NCI-H510A treated with DMSO at 0.1 percent for 48 hours (cell line): ENCODE measurements at places on chromosomes 12 and 14.
A peak's percentile ranks its signal among the peaks of the same experiment; 100 is the strongest.

DNA sequence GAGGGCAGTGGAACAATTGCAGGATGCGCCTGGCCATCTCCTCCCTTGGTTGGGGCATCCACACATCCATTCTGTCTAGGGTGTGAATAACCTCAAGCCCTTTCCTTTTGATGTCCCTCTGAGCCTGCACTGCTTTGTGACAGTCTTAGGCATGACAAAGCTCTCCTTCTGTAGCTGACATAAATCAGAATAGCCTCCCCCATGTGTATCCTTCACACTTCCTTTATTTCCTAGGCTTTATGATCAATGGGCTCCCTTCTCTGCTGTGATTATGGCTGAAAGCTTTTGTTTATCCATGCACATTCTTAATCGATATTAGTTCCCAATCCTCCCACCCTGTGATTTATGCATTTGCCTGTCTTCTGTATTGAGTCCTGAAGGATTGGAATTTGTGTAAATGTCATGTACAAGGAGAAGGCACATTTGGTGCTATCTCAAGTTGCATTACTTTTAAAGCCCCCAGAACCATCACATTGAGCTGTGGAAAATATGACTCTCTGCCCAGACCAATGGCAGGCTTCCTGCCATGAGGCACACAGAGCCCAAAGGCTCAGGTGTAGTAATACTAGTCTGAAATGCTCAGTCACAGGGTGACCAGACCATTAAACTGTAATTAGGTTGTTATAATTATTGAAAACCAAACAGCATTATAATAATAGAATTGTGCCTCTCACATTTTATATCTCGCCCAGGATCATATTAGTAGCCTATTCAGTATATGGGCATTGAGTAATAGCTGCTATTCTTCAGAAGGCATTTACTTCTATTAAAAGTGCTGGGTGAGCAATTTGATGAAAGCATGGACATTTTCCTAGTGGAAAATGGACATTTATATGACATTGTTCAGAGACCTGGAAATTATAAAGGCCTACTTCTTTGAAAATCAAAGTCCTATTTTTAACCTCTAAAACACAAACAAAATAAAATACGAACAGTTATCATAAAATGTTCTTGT, 14.0 kb downstream of the EMP1 start:
- DNase-seq = no peak

DNA sequence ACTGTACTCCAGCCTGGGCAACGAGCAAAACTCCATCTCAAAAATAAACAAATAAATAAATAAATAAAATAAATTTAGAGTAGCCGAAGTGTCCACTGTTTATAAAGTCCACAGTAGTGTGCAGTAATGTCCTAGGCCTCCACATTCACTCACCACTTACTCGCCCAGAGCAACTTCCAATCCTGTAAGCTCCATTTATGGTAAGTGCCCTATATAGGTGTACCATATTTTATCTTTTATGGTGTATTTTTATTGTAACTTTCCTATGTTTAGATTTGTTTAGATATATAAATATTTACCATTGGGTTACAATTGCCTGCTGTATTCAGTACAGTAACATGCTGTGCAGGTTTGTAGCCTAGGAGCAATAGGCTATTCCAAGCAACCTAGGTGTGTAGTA, 37.9 kb upstream of the GPRC5A start:
- no peak for DNase-seq

DNA sequence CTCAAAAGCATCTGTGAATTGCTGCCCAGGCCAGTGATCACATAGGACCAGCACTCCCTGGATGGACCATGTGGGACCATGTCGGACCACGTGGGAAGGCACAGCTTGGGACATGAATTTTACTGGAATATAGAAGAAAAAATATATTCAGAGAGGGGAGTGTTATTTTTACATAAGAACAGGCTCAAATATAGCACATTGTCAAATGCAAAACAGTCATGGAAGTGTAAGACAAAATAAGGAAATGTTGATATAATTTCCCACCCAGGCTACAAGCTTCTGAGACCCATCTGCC, 68.3 kb downstream of the CMKLR1 start:
- no peak for DNase-seq

DNA sequence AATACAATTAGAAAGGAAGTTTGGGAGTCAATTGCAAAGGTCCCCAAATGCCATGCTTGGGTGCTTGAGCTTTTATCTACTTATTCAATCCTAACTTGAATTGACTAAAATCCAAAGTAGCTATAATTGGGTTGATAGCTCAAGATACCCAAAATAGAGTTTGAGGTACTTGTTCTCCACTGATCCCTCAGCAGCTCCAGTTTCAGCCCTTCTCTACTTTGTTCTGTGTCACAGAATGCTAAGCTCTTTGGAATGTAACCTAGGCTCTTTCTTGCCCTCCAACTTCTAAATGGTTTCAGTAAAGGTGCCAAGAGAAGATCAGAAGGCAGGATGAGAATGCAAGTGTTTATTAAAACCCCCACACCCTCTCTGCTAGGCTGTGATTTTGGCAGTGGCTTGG, 251.4 kb upstream of the CLEC14A start:
- DNase-seq = no peak

- no peak for DNase-seq
Measured at GRCh38 chr14:23183158-23183470, 346 bp downstream of the SLC7A8 start.

- DNase-seq = no peak
Measured at GRCh38 chr12:46942579-46942978, 116.8 kb upstream of the SLC38A4 start.

DNA sequence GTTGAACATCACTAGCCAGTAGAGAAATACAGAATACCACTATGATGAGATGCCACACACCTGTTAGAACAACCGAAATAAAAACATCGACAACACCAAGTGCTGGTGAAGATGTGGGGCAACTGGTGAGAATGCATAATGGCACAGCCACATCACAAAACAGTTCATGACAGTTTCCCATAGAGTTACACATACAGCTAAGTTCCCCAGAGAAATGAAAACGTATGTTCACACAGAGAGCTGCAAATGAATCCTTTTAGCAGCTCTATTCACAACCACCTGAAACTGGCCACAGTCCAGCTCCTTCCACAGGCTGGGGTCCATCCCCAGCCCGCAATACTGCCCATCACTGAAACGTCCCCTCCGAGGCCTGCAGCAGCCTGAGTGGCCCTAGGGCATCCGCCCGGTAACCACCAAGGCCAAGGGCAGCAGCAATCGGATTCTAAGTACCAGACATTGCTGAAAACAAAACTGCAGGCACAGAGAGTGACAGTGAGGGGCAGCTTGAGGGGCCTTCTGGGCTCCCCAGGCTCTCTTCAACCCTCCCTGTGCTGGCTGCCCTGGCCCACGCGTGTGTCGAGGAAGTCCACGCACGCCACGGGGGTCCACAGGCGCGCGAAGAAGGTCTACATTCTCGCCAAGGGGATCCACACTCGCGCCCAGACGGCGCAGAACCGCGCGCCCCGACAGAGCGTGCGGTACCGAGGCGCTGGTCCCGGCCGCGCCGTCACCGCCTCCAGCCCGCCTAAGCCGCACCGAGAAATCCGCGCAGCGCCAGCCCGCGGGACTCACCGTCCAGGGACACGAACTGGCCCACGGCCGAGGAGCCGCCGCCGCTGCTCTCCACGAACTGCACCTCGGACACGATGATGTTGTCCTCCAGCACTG, 903 bp downstream of the BRF1 start:
- DNase-seq = peak; percentile 5

- no peak for DNase-seq
Measured at GRCh38 chr12:91603060-91603459, 420.4 kb upstream of the DCN start.

GRCh38 chr12:121214166-121214777, 4.3 kb downstream of the P2RX4 start:
- no peak for DNase-seq

GRCh38 chr12:12812618-12813119, 477 bp upstream of the DDX47 start:
- DNase-seq = no peak

GRCh38 chr14:99320621-99321235, 48.7 kb upstream of the BCL11B start:
- DNase-seq = no peak

- no peak for DNase-seq
Measured at GRCh38 chr14:51074701-51075385, 20.1 kb downstream of the TRIM9 start.

GRCh38 chr12:44053549-44054127, 217.8 kb downstream of the TMEM117 start:
- DNase-seq = no peak

DNA sequence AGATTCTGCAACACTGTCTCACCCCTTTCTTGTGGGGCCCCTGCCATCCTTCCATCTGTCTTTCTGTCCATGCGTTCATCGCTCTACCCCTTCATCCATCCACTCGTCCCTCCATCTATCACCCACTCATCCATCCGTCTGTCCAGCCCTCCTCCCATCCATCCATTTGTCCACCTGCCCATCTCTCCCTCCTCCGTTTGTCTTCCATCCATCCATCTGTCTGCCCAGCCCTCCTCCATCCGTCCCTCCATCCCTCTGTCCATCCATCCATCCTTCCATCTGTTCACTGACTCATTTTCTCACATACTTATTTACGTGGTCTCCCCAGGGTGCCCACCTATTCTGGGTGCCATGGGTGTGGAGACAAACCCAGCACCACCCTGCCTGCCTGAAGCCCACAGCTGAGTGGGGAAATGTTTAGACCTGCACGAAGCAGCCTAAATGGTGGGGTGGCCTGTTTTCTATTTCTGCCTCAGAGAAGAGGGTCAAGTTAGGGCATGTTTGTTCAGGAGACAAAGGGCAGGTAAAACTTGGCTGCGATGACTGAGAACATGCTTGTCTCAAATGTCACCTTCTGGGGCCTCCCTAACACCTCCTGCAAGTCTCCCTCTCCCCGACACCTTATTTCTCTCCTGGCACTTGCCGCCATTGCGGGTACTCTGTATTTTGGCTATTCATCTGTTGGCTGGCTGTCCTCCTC, 2.8 kb upstream of the SLC25A47 start:
- no peak for DNase-seq

DNA sequence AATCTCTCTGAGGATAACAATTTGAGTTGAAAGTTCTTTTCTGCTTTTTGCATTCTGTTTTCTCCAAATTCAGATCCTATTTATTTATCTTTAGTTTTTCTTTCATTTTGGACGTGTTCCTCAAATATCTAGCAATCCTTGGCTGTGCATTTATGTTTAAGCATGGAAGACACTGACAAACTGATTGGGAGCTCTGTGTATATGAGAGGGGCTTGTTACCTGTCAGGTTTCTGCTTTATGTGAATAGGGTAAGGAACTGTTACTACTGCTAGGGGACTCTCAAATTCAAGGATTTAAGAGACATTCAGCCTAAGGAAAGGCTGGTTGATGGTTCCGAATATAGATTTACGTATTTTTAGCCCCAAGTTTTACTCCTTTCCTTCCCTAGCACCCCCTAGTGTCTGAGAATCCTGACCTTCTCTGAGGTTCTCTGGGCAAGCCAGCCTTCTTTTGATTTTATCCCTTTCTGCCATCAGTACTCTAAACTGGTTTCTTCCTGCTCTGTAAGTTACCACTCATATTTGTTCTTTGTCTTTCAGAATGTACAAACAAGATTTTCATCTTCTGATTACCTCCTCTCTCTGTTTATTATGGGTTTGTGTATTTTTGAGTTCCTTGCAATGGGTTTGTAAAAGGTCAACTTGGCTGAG, 30.5 kb downstream of the YLPM1 start:
- DNase-seq = no peak

GRCh38 chr12:31006416-31007152, 67.1 kb upstream of the DDX11 start:
- DNase-seq = no peak

DNA sequence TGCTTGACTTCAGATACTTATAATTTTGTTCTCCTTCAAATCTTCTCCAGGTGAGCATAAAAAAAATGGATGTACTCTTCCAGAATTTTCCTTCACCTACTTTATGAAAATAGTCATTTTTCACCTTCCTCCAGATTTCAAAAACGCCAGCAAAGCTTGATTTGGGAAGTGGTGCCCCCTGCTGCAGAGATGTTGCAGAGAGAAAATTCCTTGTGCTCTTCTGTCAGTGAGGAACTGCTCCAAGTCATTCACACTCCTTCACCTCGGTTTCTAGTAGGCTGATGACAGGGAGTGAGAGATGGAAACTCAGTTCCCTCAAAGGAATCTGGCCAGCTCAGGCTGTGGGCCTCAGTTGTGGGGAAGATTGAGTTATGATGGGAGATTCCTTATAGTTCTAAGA, 24.2 kb upstream of the RNASE3 start:
- no peak for DNase-seq

- DNase-seq = no peak
Measured at GRCh38 chr14:23481979-23482822, 12.7 kb downstream of the NGDN start.

GRCh38 chr14:24365600-24366412, 2.2 kb upstream of the NFATC4 start:
- peak; percentile 90 for DNase-seq

GRCh38 chr12:122161682-122162081, 12.3 kb downstream of the IL31 start:
- DNase-seq = no peak

DNA sequence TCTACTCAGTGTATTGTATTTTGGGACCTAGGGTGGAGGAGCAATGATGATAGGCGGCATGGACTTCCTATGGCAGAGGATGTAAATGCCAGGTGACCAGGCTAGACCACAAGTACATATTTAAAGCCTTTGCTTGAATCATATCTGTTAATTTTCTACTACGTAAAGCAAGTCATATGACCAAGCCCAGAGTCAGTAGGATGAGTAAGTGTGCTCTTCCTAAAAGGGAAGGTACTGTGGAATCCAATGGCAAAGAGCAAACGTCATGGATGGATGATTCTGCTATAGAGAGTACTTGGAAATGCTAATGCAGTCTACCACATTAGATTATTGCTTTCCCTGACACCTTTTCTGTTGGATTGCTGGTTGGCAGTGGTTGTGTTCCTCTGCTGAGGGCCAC, 16.8 kb downstream of the GPATCH2L start:
- peak; percentile 23 for DNase-seq

GRCh38 chr14:75563931-75564330, 14.5 kb upstream of the FLVCR2 start:
- DNase-seq = peak; percentile 70

DNA sequence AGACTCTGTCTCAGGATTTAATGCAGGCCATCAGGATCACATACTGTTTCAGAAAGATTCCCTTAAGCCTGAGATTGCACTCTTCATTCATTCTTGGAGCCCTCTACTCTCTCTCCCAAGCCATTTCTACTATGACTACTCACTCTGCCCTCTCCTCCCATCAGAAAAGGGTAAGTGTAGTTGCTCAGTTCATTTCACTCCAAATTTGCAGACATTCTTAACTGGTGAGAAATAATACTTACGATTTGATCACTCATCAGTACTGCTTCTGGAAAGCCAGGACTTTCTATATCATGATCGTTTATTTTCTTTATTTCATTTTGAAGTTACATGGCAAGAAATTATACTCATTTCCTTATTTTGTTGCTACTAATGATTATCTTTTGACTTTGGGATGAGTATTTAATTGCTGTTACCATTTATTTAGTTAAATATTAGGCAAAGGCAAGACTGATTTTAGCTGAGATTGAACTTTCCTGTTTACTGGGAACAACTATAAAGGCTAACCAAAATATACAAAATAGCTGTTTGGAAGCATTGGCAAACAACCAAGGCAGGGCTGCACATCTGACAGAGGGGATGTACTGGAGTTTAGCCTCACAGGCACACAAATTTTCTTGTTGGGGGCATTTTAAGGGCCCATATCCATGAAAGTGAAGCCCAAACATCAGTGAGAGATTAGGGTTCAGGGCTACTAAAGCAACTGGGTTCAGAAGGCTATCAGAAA, 4.1 kb upstream of the RERG start:
- DNase-seq = no peak
